Vagina (tissue), 2 donors: ENCODE measurements at places on chromosomes 4 and X. TPM values are rescaled to one million over a fixed set of nuclear protein-coding genes. Genes with fewer than 3 reads are reported as not detected.

EXOC1L gene
- total RNA-seq: not detected

FRAS1 gene
- total RNA-seq: 8.8 TPM

- no peak for DNase-seq
These were observed 213.4 kb upstream of the LNX1 start for GRCh38 chr4:53804719-53805118.

DNA sequence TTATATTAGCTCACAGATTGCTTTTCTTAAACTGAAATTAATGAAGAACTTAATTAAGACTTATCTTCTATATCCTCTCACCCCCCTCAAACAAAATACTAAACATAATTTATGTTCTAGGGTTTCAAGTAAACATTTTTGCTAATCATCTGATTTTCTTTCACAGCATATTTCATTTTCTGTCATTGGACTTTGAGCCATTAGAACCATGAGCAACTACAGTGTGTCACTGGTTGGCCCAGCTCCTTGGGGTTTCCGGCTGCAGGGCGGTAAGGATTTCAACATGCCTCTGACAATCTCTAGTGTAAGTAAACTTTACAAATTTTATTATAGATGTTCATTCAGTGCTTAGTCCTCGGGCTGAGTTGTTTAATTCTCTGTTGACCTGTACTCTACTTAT, 3.3 kb downstream of the PDLIM5 start:
- DNase-seq: no peak

DNA sequence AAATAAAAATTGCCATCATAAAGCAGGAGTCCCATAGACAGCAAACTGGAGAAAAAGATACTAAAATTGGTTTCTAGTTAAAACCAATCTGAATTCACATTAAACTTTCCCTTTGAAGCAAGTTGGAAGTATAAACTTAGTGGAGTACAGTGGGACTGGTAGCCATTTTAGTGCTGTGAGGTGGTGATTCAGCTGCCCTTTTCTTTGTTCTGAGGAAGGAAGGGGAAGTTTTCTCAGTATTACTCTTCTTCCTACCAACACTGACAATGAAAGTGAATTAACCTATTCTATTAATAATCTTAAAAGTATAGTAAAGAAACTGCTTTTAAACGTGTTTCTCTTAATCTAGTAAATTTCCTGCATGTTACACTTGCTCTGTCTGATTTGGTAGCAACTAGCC, 36.7 kb downstream of the SLC9A6 start:
- no peak for DNase-seq

DNA sequence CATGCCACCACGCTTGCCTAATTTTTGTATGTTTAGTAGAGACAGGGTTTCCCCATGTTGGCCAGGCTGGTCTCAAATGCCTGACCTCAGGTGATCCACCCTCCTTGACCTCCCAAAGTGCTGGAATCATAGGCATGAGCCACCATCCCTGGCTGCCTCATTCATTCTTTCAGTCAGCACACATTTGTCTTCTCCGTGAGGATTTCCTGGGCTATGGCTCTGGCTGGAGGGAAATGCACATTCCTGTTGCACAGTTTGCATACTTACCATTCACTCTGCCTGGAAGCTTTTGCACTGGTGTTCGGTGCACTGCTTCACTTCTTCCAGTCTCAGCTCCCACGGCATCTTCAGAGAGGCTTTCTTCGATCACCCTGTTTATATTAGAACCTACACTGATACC, 267.8 kb downstream of the STIM2 start:
- DNase-seq: no peak

DNA sequence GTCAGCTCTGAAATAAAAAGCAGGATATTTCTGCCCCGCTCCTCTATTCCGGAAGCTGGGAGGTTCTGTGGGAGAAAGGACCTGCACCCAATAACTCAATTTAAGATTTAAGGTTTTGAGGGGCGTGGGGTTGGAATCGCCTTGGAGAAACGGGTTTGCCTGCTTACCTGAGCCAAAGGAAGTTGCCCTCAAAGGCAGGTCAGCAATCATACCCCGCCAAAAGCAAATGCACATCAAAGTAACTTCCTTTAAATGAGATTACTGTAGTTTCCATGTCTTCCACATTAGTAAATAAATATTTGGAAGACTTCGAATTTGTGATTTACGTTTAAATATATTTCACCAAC, 978 bp upstream of the HS3ST1 start:
- DNase-seq: no peak

SRPX gene
- 118 TPM for total RNA-seq

GRCh38 chrX:119218198-119218597, 17.9 kb upstream of the PGRMC1 start:
- DNase-seq: no peak

FRYL gene
- 51.8 TPM for total RNA-seq

CSN1S1 gene
- total RNA-seq: not detected

GRCh38 chr4:138310991-138311390, 68.8 kb upstream of the SLC7A11 start:
- no peak for DNase-seq

GRCh38 chr4:143375326-143376073, 38.8 kb downstream of the GAB1 start:
- no peak for DNase-seq

DNA sequence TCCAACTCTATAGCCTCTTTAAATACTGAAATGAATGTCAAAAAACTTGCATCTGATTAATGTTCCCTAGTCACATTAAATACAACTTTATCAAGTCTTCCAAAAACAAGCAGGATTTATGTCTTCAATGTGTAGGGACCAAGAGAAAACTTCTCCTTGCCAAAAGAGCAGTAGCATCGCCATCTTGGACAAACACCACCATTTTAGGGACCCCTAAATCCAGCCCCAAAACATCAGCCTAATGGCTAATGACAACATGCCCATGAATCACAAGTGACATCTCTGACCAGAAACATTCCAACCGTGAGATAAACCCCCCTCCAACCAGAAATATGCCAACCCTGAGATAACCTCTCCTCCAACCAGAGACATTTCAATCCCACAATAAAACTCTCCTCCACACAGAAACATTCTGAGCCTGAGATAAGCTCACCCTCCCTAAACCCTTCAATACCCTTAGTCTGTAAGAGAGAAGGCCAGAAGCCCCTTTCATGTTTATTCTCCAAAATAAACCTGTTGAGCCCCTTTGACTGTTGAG, 697.4 kb downstream of the TRAM1L1 start:
- DNase-seq: no peak

GRCh38 chr4:80009806-80010205, 63.2 kb downstream of the ANTXR2 start:
- DNase-seq: no peak

- DNase-seq: no peak
These were observed 3.8 kb downstream of the TCEAL9 start for GRCh38 chrX:103360092-103360491.

DNA sequence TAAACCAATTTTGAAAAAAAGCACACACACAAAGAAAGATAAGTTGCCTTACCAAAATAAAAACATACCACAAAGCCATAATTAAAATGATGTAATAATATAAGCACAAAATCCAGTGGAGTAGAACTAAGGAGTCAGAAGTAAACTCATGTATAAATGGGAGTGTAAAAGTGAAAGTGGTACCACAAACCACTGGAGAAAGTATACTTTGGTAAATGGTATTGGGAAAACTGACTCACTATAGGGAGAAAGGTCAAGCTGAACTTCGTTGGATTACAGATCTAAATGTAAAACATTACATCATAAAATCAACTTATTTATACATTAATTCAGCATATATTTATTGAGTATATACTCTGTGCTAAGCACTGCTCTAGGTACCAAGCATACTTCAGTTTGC, 46.3 kb upstream of the HHIP start:
- no peak for DNase-seq

GRCh38 chr4:158996669-158997074, 106.2 kb upstream of the RAPGEF2 start:
- DNase-seq: no peak

- no peak for DNase-seq
These were observed 287.0 kb downstream of the ARHGAP24 start for GRCh38 chr4:85761803-85762528.

GRCh38 chr4:173433447-173433846, 34.5 kb upstream of the SCRG1 start:
- DNase-seq: no peak

GABRG1 gene
- total RNA-seq: not detected

DNA sequence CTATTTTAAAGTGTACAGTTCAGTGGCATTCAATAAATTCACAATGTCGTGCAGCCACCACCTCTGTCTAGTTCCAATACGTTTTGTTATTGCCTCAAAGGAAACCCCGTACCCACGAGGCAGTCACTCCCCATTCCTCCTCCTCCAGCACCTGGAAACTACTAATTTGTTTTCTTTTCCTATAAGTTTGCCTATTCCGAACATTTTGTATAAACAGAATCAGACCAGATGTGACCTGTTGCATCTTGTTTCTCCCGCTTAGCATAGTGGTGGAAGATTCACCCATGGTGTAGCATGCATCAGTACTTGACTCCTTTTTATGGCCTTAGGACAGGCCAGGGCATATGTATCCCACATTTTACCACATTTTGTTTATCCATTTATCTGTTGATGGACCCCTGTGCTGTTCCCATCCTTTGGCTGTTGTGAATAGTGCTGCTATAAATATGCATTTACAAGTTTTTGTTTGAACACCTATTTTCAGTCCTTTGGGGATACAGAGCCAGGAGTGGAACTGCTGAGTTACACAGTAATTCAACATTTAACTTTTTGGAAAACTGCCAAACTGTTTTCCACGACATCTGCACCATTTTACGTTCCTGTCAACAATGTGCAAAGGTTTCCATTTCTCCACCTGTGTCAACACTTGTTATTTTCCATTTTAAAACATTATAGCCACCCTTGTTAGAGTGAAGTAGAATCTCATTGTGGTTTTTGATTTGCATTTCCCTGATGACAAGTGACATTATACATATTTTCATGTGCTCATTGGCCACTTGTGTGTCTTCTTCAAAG, 57.8 kb upstream of the STX18 start:
- DNase-seq: no peak

EGF gene
- 0.74 TPM for total RNA-seq

ABLIM2 gene
- 15.5 TPM for total RNA-seq

- DNase-seq: no peak
These were observed 659.6 kb upstream of the INTU start for GRCh38 chr4:126973201-126973600.

- DNase-seq: no peak
These were observed 68.4 kb upstream of the BMP2K start for GRCh38 chr4:78707793-78708192.

GRCh38 chr4:107452717-107453630, 267.1 kb downstream of the PAPSS1 start:
- no peak for DNase-seq

UGT2A1 gene
- not detected for total RNA-seq

- DNase-seq: no peak
These were observed 406.5 kb downstream of the RPA4 start for GRCh38 chrX:97290199-97290598.

DNA sequence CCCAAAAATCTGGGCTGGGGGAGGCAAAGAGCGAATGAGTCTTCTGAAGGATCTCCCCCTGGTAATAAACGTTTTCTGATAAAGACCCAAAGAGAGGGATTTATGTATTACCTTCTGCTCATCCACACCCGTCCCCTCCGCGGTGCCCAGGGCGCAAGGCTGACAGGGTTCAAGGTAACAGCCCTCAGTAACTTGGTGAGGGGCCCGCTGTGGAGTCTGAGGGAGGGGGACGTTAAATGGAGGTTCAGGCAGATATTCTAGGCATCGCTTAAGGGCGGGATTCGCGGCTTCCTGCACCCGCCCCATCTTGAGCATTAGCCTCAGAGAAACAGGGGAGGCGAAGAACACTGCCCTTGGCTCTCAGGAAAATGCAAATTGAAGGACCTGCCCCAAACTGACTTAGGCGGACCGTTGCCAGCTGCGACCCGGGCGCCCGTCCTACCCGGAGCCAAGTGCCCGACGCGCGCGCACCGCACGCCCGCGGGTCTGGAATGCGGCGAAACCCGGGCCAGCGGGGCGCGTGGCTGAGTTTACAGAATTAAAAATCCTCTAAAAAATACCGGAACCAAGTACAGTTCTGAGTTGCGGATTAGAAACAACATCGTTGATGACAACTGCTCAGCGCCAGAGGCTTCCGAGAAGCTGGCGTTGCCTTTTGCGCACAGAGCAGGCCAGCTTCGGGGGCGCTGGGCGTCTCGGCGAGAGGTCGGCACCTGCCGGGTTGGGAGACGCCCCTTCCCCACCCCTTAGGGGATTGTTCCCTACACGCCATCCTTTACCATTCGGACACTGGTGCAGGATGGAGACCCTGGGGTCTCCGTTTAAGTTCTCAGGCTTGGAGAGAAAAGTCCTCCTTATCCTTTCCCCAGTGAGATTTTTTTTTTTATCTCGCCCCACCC, 2.8 kb downstream of the HELT start:
- DNase-seq: no peak

PAGE5 gene
- total RNA-seq: not detected

DCHS2 gene
- total RNA-seq: 7.9 TPM

GRCh38 chr4:83138946-83139345, 24.4 kb upstream of the PLAC8 start:
- DNase-seq: no peak

DNA sequence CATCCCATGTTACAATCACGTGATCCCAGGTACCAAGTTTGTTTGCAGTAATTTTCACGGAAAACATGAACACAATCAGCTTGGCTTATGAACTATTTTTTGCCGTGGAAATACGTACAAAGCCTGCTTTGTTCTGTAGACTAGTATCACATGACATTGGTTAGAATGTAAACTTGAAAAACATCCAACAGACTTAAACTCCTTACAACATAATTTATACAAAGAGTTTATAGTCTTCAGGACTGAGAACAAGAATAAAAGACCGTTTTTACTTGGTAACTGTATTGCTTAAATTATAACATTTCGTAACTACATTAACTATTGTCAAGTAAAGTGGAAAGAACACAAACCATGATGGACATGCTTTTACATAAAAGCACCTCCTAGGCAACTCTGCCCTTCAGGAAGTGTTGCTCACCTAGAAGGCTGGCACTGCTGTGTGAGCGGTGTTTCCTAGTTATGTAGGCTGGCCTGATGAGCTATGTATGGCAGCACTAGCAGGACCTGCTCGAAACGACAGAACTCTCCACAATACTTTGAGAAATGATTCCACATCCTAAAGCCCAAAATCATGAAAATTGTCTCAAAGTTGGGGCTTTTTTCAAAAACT, 41.8 kb upstream of the WDR1 start:
- no peak for DNase-seq

DNA sequence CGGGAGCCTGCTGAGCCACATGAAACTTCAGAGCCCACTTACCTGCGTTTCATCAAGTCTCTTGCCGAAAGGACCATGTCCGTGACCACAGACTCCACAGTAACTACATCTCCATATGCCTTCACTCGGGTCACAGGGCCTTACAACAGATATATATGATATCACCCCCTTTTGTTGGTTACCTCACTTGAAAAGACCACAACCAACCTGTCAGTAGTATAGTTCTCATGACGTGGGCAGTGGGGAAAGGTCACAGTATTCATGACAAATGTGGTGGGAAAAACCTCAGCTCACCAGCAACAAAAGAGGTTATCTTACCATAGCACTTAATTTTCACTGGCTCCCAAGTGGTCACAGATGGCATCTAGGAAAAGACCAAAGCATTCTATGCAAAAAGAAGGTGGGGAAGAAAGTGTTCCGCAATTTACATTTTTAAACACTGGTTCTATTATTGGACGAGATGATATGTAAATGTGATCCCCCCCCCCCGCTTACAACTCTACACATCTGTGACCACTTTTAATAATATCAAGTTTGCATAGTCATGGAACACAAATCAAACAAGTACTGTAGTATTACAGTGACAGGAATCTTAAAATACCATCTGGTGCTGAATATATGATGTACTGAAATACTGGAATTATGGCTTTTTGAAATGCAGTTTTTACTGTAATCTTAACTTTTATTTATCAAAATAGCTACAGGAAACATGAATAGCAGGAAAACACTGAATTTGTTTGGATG, 129.9 kb downstream of the TET2 start:
- DNase-seq: no peak

CTAG2 gene
- not detected for total RNA-seq
